ENCODE measurements at places on chromosomes 13 and 19.
A peak's percentile ranks its signal among the peaks of the same experiment; 100 is the strongest.

DNA sequence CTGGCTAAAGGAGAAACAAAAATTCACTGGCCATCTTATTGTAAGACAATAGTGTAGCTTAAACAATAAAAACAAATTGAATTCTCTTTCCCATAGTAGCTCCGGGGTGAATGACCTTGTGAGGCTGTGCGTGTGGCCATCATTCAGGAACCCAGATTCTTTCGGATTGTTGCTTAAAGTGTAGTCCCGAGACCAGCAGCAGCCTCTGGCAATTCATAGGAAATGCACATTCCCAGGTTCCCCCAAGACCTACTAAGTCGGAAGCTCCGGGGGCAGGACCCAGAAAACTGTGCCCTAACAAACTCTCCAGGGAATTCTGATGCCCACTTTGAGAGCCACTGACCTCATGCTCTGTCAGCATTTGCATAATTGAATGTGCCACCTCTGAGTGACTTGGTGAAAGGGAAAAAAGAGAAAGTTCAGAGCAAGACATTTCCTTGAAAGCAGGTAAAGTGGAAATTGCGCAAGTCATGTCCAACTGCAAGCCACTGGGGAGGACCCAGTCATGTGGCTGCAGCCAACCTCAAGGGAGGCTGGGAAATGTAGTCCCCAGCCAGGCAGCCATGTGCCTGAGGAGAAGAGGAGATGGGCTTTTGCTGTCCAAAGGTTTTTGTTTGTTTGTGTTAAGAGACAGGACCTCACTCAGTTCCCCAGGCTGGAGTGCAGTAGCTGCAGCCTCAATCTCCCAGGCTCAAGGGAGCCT lies 50.7 kb upstream of the PNMA8B start:
- no peak for DNase-seq

- no peak for DNase-seq
Observed at GRCh38 chr19:35671818-35672217, 5.5 kb downstream of the UPK1A start.

DNA sequence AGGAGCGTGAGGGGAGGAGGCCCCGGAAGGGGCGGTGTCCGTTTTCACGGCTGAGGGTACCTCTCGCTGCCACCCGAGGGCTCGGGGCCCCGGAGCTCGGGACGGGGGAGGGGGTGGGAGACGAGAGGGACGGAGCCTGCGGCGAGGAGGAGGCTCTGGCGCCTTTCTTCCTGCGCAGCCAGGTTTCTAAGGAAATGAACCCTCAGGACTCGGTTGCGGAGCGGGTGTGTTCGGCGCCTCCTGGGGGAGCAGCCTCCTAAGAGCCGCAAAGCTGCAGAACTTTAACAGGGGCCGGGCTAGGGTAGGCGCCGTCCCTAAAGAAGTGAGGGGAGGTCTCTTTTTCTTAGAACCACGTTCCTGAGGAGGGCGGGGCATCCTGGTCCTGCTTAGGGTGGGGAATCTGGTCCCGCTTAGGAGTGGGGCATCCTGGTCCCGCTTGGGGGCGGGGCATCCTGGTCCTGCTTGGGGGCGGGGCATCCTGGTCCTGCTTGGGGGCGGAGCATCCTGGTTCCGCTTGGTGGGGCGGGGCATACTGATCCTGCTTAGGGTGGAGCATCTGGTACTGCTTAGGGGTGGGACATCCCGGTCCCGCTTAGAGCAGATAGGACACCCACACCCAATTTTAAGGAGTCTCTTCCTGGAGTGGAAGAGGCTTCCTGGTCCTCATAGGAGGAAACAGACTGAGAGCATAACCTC lies 6.2 kb downstream of the SYT5 start:
- no peak for DNase-seq

DNA sequence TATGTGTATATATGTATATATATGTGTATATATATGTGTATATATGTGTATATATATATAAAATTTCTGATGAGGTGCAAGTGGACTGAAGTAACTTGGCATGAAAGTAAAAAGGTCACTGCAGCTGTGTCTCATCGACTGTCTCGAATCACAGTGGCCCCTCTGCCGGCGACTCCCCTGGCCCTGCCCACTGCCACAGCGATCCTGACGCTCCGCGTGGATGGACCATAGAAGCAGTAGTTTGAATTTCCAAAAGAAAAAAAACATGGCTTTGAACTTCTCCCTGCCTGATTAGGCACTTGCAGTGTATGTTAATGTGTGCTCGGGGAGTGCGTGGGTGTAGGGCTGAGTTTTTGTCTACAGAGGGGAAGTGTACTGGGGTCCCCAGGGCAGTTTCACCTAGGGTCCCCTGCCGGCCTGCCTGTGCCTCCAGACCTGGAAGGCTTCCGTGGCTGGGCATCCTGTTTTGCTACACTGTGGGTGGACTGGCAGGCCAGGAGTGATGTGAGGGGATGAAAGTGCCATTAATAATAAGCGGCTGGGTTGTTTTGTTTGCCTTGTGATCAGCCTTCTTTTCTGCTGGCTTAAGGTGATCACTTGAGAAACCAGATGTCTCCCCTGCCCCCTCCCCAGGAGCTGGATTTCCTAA lies 10.8 kb downstream of the ZIC5 start:
- DNase-seq: no peak

DNA sequence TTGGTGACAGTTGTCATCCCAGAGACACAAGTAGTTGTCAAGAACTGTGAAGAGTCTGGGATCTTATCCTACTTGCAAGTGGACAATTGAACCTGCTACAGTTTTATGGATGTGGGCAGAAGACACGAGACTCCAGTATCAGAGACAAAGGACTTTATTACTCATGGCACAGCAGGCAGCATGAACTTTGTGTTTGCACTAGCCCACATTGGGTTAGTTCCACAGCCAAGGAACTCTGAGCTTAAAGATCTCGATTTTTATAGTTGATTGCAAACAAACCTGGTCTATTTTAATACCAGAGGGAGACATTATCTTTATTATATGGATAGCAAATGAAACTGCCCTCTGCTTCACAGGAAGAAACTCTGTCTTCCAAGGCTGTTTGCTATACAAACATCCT lies 16.0 kb upstream of the TPM4 start:
- DNase-seq: no peak

DNA sequence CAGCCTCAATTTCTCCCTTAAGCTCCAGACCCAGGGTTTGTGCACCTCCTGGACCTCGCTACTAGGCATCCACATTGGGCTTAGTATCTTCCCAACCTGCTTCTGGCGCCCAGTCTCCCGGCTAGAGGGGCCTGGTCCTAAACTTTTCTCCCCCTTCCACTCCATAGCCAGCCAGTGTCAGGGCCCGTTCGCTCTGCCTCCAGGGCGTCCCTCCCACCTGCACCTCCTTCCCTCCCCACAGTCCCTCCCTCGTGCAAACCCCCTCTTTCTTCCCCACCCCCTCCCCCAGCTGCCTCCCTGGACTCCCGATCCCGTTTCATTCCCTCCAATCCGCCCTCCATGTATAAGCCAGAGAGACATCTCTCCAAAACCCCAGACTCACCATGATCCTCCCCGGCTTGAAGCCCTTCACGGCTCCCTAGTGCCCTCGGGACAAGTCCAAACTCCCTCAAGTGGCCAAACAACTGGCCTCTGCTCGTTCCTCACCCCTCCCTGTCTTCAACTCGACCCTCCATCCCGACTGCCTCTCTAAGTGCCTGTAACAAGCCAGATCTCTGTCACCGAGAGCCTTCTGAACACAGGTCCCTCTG lies 997 bp upstream of the SAMD4B start:
- no peak for DNase-seq

DNA sequence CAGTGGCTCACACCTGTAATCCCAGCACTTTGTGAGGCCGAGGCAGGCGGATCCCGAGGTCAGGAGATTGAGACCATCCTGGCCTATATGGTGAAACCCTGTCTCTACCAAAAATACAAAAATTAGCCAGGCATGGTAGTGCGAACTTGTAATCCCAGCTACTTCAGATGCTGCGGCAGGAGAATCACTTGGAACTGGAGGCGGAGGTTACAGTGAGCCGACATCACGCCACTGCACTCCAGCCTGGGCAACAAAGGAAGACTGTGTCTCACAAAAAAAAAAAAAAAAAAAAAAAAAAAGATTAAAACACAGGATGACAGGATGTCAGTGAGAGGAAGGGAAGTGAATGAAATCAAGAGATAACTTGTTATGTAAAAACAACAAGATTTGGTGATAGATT lies 1158.5 kb downstream of the PCDH9 start:
- DNase-seq: no peak

DNA sequence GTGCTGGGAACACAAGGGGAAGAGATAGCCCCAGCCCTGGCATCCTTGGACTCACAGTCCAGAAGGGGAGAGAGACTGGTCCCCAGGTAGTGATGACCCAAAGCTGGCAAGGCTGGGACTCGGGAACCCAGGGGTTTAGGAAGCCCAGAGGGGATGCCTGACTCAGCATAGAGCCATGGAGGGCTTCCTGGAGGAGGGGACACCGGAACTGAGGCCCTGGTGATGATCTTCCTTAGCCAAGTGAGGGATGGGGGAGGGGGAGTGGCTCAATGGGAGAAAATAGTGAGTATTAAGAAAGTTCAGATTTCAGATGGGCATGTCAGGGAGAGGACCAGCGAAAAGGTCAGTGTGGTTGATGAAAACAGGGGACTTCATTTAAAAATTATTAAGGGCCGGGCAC lies 26.8 kb downstream of the EXOC3L2 start:
- DNase-seq: no peak

- DNase-seq: no peak
Observed at GRCh38 chr19:53876651-53877224, 5.3 kb upstream of the PRKCG start.

GRCh38 chr13:73193554-73193953 lies 134.7 kb downstream of the KLF5 start:
- DNase-seq: no peak

DNA sequence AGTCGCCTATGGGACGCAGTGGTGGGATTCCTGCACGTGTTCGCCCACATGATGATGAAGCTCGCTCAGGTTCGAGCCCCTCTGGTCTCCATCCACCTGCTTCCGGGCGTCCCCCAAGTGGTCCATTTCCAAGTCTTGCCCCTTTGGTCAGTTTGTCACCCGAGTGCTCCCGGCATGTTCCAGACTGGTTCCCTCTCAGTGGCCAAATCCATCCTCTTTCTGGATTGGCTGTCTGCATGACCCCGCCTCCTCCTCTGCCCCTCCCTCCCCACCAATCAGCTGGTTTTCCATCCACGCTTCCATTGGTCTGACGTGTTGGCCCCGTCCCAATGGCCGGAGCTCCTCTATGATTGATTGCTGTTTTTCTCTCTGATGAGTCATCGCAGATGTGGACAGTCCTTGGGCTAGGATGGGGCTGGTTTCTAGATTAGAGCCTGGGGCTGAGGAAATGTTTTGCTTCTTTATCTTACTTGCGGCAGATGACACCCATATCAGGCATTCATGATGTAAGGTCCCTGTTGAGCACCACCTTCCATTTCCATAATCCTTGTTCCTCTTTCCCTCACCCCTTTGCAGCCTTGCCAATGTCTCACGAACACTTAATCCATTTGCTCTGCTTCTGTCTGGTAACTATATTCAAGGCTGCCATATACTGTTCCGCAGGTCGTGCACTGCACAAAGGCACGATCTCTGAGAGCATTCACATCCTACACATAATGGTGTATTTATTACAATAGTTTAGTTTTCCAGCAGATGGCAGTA lies 73.8 kb downstream of the MAP4K1 start:
- no peak for DNase-seq

GRCh38 chr19:45643024-45643926 lies 4.1 kb upstream of the EML2 start:
- DNase-seq: peak; percentile 90

DNA sequence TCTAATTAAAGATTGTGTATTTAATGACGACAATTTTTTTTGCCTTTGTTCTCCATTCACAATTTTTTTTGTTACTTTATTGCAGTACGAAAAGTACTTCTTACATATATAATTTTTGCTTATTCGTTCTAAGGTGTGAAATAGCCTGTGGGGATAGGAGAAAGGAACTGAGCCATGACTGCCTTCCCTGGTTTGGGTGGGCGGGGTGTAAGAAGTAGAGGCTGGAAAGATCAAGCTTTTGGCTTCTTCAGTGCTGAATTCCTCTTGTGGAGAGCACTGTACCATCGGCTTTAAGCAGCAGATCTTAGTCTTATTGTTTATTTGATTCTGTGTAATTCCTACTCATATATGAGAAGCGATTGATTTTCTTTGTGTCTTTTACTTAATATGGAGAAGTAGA lies 115.8 kb downstream of the NBEA start:
- no peak for DNase-seq

DNA sequence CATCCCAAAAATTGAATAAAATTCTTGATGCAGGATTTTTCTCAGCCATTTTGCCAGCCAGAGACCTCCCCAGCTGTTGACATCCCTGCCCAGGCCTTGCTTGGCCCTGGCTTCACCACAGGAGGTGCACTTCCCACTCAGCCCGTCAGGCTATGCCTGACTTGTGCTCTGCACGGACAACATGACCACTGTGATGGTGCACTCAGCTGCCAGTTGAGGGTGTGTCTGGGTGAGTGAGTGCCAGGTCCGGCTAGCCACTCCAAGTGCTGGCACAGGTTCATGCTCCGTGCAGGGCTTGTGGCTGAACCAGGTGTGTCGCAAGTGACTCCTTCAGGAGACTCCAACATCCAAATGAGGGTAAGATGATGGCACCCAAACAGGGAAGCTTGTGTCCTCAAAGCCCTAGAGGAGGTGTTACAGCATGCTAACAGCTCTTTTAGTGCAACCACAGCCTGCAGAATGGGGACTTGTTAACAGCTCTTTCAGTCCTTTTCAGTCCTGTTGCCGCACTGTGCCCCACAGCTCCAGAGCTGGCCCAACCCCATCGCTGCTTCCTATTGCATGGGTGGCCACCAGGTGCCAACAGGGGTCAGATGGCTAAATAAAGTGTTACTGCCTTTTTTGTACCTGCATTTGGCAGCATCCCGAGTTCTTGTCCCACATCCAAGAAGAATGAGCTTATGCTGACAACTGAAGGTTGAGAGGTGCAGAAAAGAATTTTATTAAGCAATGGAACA lies 380.7 kb downstream of the SLITRK5 start:
- DNase-seq: no peak

GRCh38 chr13:77190349-77190958 lies 136.4 kb downstream of the MYCBP2 start:
- no peak for DNase-seq

GRCh38 chr19:1299801-1300200 lies 14.1 kb downstream of the EFNA2 start:
- no peak for DNase-seq

- DNase-seq: no peak
Observed at GRCh38 chr19:16327501-16327900, 2.9 kb downstream of the KLF2 start.

DNA sequence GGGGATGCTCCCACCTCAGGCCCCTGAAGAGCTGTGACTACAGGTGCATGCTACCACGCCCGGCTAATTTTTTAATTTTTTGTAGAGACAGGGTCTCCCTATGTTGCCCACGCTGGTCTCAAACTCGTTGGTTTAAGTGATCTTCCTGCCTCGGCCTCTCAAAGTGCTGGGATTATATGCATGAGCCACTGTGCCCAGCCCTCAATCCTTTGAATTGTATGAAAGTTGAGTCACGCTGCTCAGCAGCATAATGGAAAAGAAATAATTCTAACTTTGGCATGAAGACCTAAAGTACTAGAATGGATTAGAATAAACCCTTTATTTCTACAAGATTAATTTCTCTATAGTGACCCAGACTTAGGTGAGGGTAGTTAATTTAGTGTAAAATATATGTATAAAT lies 42.4 kb downstream of the MRPS31 start:
- no peak for DNase-seq
